ENCODE measurements at places on chromosomes 13 and 19.

DNA sequence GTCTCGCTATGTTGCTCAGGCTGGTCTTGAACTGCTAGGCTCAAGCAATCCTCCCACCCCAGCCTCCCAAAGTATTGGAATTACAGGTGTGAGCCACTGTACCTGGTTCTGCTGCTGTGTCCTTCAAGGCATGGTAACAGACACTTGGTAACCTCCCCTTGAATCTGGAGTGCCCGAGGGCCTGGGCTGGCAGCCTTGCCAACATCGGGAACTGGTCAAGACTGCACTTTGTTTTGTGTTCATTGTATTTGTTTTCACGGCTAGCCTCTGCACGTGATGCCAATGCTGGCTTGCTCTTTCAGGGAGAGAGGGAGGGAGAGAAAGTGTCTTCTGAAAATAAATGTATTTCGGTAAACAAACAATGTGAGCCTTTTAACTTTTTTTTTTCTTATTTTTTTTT, 12.0 kb downstream of the CERS4 start:
- DNase-seq = no peak

DNA sequence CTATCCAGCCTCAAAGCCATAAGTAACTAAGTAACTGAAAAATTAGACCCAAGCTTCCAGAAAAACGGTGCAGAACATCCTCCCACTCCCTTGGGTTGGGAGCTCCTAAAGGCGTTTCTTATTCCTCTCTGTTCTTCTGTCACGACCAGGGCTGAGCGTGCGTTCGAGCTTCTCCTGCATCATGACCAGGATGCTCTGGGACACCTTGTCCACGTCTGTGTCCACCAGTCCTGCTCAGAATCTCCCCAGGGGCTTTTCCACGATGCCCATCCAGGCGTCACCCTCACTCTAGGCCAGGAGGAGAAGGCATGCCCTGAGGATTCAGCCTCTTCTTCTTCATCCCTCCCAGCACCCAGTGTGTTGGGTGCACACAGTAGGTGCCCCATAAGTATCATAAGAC, 37.8 kb upstream of the GAS6 start:
- DNase-seq = peak; percentile 26

GRCh38 chr19:18591735-18592385, 3.3 kb downstream of the REX1BD start:
- no peak for DNase-seq

DNA sequence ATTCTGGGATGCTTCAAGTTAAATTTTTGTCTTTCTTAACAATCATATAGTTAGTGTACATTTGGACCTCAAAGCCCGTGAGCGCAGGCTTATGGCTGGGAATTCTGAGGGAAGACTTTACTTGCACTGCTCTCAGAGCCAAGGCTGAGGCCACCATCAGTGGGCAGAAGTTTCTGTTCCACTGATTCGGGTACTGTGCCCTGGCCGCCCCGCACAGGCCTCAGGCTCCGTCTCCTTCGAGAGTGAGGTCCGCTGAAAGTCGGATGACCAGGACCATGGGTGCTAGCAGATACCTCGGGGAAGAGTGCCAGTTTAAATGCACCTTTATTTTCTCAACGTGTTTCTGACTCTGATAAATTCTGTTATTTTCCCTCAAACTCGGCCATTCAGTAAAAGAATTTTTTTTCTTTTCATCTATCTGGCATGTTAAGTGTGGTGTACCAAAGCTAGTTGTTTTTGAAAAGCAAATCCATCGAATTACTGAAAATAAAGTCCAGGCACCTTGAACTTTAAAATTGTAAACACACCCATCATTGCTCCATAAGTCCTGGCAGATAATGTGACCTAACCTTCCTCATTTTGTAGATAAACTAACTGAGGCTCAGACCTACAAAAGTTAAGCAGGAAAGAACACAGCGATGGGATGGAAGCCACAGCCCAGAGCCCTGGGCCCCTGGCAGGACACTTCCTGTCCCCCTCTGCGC, 126.7 kb downstream of the SOX1 start:
- no peak for DNase-seq

DNA sequence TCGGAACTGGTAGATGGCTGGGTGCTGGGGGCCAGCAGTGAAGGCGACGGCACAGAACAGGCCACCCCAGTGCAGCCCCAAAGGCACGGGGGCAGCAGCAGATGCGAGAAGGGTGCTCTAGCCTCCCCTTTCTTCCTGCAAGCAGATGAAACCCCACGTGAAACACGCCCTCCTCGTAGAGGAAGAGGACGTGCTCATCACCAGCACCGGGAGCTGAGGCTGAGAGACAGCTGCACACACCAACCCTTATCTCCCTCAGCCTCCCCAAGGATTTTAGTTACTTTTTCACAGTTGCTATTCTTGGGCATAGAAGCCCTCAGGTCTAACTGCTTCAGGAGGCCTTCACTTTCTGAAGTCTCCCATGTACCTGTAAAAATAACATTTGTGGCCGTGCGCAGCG, 11.9 kb downstream of the ZNF787 start:
- DNase-seq = no peak

GRCh38 chr13:91699863-91700262, 301.4 kb downstream of the GPC5 start:
- DNase-seq = no peak

- DNase-seq = no peak
These were observed 70.7 kb upstream of the ANKRD10 start for GRCh38 chr13:110985541-110985940.

- DNase-seq = peak; percentile 78
These were observed at the start of gene CRB3 for GRCh38 chr19:6464070-6464873. TSS of gene CRB3 (plus strand) at chr19:6464271. CDS start at chr19:6464702, 431 bp downstream.

DNA sequence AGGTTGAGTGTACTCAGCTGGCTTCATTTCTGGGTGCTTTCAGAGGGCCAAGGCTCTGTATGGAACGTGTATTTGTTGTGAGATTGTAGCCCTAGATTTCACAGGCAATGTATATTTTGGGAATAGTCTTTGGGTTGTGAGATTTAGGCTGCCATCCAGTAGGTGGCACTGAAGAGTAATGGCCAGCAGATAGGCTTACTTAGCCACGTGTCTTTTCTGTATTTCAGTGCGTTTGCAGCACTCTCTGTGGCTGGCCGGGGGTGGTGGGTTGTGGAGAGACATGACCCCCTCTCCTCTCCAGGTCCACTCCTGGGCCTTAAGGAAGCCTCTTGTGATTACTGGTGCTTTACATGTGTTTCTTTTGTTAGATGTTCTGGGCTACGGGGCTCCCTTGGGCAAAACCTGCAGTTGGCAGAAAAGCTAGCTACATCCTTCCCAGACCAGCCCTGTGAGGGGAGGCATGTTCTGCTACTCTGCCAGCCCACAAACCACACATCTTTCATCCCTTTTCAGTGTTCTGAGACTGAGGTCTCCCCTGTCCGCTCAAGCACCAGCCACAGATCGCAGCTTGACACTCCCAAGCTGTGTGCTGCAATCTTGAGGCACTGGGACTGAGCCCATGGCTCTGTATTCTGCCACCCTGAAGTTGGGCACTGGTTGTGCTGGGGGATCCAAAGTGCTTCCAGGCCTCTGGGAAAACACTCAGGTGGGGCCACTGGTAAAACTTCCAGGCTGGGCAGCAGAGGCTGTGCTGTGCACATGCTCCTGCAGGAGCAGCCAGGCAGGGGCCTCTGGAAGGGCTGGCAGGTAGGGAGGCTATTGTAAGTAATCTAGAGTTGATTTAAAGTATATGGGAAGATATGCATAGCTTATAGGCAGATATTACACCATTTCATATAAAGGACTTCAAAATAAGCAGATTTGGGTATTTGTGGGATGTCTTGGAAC, 1096.8 kb upstream of the PCDH20 start:
- no peak for DNase-seq

GRCh38 chr13:52158629-52159158, 703 bp downstream of the NEK3 start:
- no peak for DNase-seq

- DNase-seq = no peak
These were observed 128.9 kb upstream of the RXFP2 start for GRCh38 chr13:31610270-31610998.

DNA sequence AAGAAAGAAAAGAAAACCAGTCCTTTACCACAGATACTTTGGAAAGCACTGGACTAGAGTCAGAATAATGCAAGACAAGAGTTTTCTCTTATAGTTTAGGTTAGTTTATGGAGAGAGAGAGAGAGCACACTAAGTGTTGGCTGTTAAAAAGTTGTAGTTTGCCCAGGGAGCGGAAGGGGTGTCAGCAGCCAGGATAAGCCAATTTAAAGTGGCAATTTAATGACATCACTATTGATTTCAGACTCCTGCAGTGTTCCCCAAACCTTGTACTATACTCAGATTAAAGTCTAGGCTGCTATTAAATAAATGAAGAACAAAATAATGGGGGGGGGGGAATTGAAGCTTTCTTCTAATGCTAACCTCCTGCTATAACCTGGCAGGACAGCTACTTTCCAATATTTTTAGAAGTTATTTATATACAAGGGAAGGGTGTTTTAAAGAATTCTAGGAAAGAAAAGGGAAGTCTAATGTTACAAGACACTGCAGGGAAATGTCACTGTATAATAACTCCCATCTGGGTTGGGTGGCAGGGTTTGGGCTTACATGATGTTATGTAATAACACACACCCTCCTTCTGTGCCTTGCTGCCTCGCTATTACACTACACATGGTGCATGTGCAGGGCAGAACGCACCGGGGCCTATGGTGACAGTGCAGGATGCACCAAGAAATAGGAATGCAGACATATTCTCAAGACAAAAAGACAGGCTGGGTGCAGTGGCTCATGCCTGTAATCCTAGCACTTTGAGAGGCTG, 19.9 kb downstream of the TPT1 start:
- DNase-seq = no peak

DNA sequence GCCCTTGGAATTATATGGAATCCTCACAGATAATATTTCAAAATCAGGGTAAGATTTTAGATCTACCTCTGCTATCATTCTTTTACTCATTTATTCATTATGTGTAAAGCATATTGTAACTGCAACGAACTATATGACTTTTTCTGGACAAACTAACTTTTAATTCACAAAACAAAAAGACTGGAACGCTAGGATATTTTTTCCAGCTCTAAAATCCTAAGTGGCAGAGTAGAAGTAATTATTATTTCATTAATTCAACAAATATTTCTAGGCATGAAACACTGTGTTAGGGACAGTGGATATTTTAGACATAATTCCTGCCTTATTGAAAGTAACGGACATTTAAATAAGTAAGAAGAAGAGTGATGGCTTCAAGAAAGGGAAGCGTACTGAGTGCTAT, 26.9 kb upstream of the SOX21 start:
- DNase-seq = no peak

DNA sequence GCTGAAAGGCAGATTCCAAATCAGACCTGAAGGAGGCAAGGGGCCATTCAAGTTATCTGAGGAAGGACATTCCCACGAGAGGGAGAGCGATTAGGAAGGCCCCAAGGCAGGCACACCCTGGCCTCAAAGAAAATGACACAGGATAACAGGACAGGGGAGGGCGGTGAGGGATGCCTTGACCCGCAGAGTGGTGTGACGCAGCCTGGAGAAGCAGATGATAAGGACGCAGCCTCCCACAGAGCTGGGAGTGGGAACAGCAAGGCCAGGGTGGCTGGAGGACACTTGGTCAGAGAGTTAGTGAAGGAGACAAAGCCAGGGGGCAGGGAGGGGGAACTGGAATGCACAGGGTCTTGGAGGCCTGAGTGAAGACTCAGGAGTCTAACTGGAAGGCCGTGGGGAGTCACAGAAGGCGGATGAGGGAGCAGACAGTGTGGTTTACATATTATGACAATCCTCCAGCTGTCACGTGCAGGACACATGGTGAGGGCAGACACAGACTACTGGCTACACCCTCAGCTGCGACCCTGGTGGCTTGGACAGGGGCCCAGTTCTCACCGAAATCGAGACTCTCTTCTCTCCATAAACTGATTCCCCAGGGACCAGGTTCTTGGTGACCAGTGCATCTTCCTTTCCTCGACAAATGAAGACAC, 5.8 kb upstream of the DYRK1B start:
- DNase-seq = no peak

GRCh38 chr19:478976-479375, 17.3 kb upstream of the MADCAM1 start:
- DNase-seq = no peak
